ENCODE measurements at places on chromosomes 5 and 9.

GRCh38 chr5:34525761-34526160 lies 130.4 kb upstream of the RAI14 start:
- no peak for DNase-seq

- DNase-seq = no peak
Measured at GRCh38 chr5:65612298-65612907, 11.7 kb downstream of the TRIM23 start.

DNA sequence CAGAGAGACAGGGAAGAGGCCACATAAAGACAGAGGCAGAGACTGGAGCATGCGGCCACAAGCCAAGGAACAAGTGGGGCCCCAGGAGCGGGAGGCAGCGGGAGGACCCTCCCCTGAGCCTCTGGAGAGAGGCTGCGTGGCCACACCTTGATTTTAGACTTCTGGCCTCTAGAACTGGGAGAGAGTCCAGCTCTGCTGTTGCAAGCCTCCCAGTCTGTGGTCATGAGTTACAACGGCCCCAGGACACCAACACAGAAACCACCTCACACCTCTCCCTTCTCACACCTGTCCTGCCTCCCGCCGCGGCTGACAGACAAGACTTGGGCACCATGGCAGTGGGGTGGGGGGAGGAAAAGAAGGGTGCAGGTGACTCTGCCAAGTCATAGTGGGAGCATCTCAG lies 2.2 kb downstream of the INPP5E start:
- DNase-seq = peak; percentile 57

DNA sequence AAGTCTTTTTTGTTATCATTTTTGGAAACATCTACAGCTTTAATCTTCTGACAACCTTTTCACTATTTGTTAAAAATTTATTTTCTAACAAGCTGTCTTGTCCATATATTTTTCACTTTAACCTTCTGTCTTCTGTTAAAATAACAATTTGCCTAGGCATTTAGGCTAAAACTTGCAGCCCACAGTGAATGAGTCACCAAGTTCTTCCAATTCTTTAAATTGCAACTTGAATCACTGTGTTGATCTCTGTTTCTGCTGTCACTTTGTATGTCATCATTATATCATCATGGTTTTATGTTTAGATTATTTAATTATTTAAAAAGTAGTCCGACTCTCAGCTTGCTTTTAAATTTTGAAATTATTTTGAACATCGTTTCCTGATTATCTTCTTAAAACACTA lies 473.8 kb upstream of the PTPRD start:
- DNase-seq = peak; percentile 55

- no peak for DNase-seq
Measured at GRCh38 chr9:130029223-130029973, 13.6 kb downstream of the FNBP1 start.

DNA sequence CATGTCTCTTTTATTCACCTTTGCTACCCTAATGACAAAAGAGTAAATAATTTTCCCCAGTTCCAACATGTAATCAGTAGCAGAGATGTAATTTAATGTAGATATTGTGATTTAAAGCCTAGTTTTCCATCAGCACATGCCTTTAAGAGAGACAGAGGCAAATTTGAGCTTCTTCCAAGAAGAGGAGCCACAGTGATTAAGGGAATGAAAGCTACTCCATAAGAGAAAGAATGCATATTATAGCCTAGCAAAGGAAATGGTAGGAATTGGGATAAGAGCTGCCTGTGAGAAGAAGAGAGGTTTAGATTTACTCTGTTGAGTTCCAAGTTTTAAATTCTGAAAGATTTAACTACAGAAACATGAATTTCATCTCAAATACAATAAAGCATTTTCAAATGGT lies 591.0 kb upstream of the DMAC1 start:
- DNase-seq = no peak

GRCh38 chr9:78297672-78297961 lies 692 bp downstream of the PSAT1 start:
- peak; percentile 49 for DNase-seq

DNA sequence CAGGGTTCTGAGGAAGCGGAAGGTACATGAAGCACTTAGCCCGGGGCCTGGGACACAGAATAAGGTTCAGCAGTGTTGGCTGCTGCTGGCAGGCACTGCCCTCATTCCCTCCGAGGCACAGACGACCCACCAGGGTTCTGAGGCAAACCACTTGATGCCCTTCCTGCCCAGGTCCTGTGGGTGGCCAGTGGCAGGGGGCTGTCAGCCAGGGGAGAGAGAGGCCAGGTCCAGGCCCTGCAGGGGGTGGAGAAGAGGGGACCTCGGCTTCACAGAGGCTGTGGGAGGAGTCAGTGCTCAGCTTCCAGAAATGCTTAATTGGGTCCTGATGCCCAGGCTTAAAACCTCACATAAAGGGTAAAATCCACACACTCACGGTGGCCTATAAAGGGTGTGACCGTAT lies 4.4 kb upstream of the ZDHHC12 start:
- DNase-seq = no peak

DNA sequence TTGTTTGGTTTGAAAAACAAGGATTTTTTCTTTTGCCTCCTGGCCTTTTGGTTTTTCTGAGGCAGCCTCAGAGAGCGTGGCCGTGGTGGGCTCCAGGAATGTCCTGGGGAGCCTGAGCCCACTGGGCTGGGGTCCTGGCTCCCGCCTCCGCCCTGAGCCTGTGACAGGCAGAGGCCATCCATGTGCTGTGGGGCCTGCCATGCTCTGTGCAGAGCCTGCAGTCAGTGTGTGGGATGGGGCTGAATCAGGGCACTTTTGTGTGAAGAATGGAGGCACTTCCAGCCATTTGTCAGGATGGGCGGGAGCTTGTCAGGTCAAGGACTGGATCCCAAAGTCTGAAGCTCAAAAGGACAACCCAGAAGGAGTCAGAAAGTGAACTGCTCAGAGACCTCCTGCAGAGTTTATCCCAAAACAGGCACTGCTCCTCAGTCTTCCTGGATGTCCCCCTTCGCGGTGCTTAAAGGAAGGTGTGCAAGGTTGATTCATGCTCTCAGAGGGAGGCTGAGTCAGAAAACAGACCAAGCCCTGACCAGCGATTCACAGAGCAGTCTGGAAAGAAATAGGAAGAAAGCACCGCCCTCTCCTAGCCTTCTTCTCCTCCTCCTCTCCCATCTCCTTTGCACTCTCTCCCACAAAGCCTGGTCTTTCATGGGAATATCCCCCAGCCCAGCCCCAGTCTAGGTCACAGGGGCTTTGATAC lies 53.2 kb downstream of the MVB12B start:
- DNase-seq = peak; percentile 27

GRCh38 chr9:1837453-1838084 lies 177.6 kb upstream of the SMARCA2 start:
- DNase-seq = peak; percentile 2

GRCh38 chr5:91166059-91166807 lies 216.9 kb downstream of the ARRDC3 start:
- peak; percentile 85 for DNase-seq

- peak; percentile 46 for DNase-seq
Measured at GRCh38 chr5:93126634-93127033, 454.4 kb downstream of the NR2F1-AS1 start.

DNA sequence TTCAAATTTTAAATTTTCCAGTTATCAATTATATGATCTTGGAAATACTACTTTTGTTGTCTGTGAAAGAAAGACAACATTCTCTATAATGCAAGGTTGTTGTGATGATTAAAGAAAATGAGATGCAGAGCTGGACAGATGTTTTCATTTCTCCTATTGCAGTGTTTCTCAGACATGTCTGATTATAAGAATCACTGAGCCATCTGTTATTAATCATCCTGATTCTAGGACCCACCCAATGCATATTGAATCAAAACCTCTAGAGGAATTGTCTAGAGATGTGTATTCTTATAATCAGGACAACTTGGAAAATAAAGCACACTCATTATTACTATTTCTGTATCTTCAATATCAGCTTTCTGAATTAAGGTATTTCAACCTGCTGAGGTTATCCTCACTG lies 121.1 kb upstream of the ASTN2 start:
- DNase-seq = no peak

- DNase-seq = peak; percentile 10
Measured at GRCh38 chr5:163248871-163249270, 188.5 kb upstream of the CCNG1 start.

- DNase-seq = peak; percentile 5
Measured at GRCh38 chr5:74122979-74123590, 497.1 kb downstream of the ARHGEF28 start.

DNA sequence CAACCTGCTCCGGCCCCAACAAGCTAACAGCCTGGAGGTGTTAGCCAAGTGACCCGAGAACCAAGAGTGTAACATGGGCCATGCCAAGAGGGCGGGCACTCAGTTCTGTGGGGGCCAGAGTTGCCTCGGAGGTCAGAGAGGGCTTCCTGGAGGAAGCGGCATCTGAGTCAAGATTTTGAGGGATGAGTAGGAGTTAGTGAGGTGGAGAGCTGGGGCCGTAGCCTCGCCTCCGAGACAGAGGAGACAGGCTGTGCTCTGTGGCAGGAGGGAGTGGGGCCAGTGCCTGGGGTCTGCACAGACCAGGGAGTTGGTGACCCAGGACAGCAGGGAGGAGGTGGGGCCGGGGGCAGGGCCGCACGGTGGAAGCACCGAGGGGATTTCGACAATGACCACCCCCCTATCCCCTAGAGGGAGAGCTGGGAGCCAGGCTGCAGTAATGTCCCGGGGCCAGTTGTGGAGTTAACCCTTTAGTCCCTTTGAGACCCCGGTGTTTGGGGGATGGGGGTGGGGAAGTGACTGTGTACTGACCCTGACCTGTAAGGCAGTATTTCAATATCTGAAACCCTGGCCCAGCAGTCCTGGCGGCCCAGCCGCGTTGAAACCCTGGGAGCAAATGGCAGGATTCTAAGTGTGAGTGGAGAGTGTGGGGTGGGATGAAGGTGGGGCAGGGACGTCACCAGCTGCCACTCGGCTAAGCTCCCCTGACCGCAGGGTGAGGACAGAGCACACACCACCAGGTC lies 148.7 kb upstream of the COL5A1 start:
- DNase-seq = no peak

GRCh38 chr9:35370241-35370640 lies 119.7 kb upstream of the RUSC2 start:
- no peak for DNase-seq

DNA sequence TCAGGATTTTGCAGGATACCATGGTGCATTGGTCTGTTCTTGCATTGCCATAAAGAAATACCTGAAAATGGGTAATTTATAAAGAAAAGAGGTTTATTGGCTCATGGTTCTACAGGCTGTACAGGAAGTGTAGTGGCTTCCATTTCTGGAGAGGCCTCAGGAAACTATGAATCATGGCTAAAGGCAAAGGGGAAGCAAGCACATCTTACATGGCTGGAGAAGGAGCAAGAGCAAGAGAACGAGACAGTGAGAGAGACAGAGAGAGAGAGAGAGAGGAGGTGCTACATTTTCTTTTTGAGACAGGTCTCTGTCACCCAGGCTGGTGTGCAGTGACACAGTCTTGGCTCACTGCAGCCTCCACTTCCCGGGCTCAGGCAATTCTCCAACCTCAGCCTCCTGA lies 43.9 kb downstream of the P4HA2 start:
- peak; percentile 65 for DNase-seq

DNA sequence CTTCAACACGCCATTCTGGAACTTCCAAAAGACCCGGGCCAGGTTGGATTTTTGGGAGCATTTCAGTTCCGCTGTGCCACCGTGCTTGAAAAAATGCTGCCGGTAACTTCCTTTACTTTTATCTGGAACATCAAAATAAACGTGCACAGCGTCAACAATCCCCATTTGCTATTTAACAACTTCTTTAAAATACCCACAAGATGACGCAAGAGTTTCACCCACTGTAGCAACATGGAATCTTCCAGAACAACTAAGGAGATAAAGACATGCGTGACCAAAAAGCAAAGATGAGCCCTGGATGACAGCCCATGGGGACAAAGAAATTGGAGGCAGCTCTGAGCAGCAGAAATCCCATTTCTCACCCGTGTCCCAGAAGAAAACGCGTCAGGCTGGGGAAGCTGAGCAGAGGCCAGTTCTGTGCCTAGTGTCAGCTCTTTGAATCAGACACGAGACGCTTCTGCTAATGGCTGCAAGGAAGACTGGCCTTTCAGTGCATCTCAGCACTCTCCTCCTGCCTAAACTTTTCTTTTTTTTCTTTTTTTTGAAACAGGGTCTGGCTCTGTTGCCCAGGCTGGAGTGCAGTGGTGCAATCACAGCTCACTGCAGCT lies 61.3 kb downstream of the SECISBP2 start:
- peak; percentile 10 for DNase-seq

DNA sequence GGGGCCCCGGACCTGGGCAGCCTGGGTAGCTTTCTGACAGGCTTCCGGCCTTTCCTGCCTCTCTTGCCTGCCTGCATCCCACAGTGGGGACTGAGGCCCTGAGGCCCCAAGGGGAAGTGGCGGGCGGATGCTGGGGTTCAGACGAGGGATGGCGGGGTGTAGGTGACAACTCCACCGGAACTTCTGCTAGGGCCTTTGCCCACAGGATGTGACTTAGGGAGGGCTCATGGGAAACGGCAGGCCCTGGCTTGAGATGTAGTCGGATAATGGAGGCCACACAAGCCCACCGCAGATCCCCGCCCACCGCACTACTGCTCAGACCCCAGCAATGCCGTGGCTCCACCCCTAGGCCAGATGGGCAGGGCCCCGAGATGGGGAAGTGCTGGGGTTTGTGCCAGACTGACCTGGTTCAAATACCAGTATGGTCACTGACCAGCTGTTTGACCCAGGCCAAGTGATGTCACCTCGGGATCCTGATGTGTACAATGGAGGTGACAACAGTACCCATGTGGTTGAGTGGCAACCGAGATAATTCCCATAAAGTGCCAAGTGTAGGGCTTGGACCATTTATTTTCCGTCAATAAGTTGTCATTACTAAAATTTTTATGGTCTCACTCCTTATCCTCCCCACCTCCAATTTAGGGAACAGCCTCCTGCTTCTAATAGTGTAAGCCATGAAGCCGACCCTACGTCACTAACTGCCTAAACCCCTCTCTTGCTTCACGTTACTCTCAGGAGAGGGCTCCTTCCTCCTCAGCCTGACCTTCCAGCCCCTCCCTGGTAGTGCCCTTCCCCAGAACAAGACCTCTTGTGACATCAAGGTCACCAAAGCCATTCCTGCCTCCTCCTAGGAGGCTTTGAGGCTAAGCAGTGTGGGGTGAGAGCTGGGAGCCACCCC lies 2.5 kb upstream of the CDK9 start:
- DNase-seq = no peak

DNA sequence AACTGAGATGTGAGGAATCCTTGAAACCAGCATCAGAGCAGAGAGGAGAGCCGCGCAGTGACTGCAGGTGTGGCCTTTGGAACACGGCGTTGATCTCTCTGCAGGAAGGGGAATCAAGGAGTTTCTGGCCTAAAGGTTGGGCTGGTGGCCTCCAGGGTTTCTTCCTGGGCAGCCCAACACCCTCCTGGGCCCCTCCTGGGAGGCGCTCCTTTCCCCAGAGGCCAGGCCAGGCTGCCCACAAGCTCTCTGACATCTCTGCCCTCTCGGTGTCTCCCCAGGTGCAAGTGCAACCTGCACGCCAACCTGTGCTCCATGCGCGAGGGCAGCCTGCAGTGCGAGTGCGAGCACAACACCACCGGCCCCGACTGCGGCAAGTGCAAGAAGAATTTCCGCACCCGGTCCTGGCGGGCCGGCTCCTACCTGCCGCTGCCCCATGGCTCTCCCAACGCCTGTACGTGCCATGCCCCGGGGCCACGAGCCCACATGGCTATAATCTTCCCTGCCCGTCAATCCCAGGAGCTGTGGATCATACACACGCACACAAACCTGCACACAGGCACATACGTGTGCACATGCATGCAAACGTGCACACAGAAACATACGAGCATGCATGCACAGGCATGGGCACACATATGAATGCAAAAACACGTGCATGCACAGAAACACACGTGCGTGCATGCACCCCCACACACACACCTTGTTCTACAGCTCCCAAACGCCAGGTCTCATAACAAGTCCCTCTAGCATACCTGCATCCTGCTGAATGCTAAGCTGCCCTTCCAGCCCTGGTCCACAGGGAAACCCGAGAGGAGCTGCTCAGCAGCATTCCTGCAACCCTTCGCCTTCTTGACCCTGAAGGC lies 64.9 kb downstream of the NTNG2 start:
- no peak for DNase-seq
